Brain microvascular endothelial cell (primary cell): ENCODE measurements at places on chromosomes 6 and 20.

GRCh38 chr6:150084426-150084825 is 15.5 kb upstream of the ULBP3 start:
- DNase-seq: no peak

- no peak for DNase-seq
Observed at GRCh38 chr20:17823409-17824144, 123.8 kb downstream of the BANF2 start.

- no peak for DNase-seq
Observed at GRCh38 chr20:55054453-55054852, 579.1 kb downstream of the DOK5 start.

DNA sequence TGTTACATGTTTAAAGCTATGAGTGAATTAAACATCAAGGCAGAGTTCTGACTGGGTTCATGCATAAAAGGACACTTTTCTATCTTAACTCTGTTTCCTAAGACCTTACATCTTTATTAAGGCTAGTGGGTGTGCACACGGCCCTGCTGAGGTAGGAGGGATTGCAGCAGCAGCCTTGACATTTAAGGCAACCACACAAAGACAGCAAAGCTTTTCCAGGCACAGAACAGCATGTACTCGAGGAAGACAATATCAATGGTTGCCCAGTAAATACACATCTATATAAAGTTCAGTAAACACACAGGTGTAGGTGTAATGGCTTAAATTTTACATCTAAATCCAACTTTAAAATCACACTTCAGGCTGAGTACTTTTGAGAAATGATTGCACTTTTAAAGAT is 79.8 kb upstream of the LOC128125822 start:
- DNase-seq: no peak

GRCh38 chr6:43267619-43268354 is 24.5 kb downstream of the TTBK1 start:
- no peak for DNase-seq

DNA sequence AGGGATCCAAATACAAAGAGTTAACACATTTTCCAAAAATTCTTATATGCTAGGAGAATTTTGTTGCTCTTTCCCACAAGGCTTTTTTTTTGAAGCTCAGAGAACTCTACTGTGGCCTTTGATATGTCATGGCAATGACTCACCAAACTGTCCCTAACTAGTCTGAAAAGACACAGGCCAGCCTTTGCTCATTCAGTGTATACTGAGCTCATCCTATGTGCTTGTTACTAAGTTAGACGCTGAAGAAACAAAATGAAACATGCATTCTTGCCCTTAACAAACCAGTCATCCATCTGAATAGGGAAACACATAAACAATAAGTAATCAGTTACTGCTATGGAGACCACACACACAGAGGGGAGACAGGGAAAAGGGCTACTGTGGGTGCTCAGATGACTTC is 291.8 kb downstream of the FOXC1 start:
- DNase-seq: peak; percentile 78

- DNase-seq: no peak
Observed at GRCh38 chr6:79783670-79784394, 152.7 kb downstream of the SH3BGRL2 start.

DNA sequence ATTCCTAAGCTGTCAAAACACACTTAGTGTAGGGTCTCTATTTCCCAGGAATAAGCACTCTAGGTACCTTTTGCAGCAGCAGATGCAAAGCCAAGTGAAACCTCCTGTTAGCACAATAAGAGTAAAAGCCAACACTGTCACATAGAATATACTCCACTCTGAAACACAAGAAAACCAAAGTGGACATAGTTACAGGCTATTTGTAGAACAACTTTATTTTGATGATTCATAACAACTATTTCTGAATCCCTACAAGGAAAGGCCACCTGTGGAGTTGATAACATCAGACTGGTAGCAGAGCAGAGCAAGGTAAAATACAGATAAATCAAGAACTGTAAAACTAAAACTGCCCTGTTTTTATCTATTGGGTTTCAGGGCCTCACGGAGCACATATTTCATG is 59.7 kb downstream of the ALDH5A1 start:
- no peak for DNase-seq

DNA sequence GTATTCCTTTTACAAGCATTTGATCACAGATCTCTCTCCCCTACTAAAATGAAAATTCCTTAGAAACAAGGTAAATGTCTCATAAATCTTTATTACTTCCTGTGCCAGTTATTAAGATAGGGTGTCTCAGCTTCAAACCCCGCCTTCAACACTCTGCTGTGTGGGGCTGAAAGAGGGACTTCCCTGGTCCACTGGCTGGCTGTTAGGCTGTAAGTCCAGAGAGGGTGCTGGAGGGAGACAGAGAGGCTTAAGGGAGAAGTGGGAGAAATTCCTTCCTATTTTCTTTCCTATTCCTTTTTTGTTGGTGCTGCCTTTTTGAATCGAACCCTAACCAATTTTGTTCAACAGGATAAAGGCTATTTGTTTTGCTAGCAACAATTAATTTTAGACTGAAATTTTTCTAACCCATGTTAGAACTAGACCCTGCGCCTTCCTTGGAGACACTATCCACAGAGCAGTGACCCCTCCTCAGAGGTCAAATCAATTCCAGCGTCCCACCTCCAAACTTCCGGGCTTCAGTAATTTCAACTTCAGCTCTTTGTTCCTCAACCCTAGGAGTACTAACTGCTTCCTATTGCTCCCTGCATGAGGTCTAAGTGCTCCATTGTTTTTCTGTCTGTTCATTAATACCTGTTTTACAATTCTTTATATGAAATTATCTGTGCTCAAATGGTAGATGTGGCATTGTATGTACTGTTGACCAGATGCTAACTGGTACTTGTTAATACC is 207.5 kb upstream of the OPRM1 start:
- DNase-seq: no peak

DNA sequence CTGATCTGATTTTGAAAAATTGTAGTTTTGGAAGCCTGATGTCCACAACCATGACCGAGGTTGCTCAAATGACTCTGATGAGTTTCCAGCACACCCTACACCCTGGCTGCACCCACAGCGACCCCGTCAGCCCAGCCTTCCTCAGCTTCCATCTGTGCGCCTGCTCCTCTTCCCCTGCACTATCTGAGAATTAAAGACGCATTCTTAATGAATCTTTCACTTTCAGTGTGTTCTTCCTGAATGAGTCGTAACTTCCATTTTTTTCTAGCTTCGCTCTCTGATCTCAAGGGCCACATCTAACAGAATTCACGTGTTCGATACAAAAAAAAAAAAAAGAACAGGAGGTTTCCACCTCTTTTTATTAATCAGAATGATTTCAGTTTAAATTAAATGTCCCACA is 21.3 kb upstream of the RREB1 start:
- DNase-seq: no peak

DNA sequence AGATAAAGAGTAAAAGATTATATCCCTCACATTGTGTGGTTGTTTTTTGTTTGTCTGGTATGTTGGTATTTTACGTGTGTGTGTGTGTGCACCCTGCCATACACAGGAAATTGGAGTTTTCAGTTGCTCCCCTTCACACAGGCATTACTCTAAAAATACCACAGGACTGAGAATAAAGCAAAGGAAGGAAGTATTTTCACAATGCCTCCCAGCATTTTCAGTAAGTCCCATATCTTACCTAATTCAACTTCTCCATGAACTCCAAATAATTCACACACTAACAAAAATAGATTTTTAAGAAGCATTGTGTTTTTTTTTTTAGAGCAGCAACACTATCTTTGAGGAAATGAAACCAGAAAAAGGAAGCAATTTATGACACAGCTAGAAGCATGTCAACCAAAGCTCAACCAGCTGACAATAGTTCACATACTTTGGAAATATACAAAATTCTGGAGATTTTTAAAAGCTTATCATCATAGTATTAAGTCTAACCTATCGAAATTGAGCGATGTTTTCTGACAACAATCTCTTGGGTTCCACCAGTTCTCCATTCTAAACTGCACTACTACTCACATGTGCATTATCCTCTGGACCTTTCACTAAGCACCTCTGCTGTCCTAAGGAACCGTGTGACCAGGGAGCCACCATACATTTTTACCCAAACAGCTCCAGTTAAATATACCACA is 2.1 kb downstream of the UBE2J1 start:
- no peak for DNase-seq

- no peak for DNase-seq
Observed at GRCh38 chr20:32622585-32623468, 37.7 kb upstream of the NOL4L start.

- no peak for DNase-seq
Observed at GRCh38 chr20:14902432-14903089, 565.1 kb upstream of the FLRT3 start.

DNA sequence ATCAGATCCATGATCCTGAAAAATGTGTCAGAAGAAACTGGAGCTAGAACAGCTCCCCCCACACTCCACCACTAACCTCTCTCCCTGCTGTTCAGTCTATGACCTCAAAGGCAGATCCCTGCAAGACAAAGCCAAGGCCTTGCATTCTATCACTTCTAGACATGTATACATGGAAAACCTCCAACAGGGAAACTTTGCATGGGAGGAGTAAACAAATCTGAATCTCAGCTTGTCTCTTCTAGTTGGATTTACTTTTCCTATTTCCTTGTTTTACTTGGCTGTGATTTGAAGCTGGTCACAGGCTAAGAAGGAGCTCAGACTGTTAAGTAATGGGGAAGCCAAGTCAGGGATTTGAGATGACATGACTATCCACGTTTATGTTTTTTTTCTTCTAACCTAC is 456.8 kb upstream of the CHD6 start:
- no peak for DNase-seq
